ENCODE measurements at places on chromosomes 2 and 18. TPM values are rescaled to one million over a fixed set of nuclear protein-coding genes. Genes with fewer than 3 reads are reported as not detected.
A peak's percentile ranks its signal among the peaks of the same experiment; 100 is the strongest.

DNA sequence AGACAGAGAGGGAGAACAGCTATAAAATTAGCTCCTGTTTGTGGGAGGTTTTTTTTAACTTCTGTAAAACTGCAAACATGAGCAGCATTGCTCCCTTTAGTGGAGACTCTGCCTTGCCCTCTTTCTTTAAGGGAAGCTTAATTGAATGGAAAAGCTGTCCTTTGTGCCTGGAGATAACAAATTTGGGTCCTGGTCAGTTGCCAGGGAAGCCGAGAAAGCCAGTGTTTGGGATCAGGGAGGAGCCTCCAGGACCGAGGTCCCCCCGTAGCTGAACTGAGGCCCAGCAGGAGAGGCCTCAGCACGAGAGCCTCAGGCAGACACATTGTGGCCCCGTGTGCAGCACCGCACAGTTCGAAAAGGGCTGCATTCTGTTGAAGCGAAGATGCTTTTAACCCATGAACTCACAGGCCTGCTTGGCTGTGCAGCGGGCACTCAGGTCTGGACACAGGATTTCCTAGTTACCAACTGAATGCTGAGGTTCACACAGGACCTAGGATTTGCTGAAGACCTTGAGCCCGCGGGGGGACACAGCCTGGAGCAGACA, 369.7 kb downstream of the DCDC2C start:
- no peaks in the 10 kb centered on the region for H3K27me3 ChIP-seq
- no peak for DNase-seq
- no peaks in the 10 kb centered on the region for H3K4me1 ChIP-seq

DNA sequence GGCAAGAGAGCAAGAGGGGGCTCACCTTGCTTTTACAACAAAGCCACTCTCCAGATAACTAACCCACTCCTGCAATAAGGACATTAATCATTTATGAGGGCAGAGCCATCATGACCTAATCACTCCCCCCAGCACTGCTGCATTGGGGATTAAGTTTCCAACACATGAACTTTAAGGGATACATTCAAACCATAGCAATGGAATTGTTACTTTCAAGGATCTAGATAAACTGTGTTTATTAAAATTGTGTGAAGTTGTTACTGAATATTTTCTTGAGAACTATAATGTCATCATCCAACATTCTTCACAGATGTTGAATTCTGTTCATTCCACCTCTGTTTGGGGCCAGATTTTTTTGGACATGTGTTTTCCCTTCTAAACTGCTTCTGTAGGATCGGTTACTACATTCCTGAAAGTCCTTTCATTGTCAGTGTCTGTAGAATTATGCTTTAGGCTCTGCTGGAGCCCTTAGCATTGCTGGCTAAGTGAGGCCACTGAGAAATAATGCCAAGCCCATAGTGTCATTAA, 50.4 kb downstream of the SPATS2L start:
- H3K27ac ChIP-seq = peak overlapping the region; percentile 32
- H3K27me3 ChIP-seq = no peaks in the 10 kb centered on the region
- DNase-seq = peak; percentile 75
- peaks cover 21% of the 10 kb centered on the region for H3K4me1 ChIP-seq
- no peak overlapping the region for H3K4me3 ChIP-seq

GRCh38 chr2:206480161-206480560, 36.8 kb downstream of the ADAM23 start:
- H3K27me3 ChIP-seq = no peaks in the 10 kb centered on the region
- H3K4me1 ChIP-seq = no peaks in the 10 kb centered on the region
- DNase-seq = peak; percentile 23
- no peak overlapping the region for H3K27ac ChIP-seq
- H3K4me3 ChIP-seq = no peak overlapping the region

DNA sequence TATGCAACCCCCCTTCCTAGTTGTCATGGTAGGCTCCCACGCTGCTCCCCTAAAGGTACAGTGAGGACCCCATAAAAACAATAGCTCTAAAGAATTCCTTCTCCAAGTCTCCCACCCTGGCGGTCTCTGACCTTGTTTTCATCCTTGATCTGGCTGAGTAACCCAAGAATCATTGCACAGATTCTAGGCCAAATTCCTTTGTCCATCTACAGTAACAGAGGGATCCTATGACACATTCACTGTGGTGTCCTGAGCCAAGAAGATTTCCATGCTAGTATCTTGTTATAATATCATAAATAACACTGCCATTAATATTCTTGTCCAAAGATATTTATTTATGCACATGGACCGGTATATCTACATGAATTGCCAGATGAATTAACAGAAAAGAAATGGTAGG, 240.2 kb downstream of the CYP26B1 start:
- no peak overlapping the region for H3K27ac ChIP-seq
- DNase-seq = no peak
- no peak overlapping the region for H3K4me3 ChIP-seq
- no peaks in the 10 kb centered on the region for H3K4me1 ChIP-seq

GRCh38 chr2:111140815-111141214, 20.1 kb downstream of the BCL2L11 start:
- no peak for DNase-seq
- H3K27ac ChIP-seq = no peak overlapping the region
- peaks cover 6% of the 10 kb centered on the region for H3K4me1 ChIP-seq
- no peak overlapping the region for H3K4me3 ChIP-seq
- no peaks in the 10 kb centered on the region for H3K36me3 ChIP-seq
- peaks cover 2% of the 10 kb centered on the region for H3K27me3 ChIP-seq

GRCh38 chr2:188524519-188525113, 232.9 kb downstream of the GULP1 start:
- peak; percentile 23 for DNase-seq
- no peaks in the 10 kb centered on the region for H3K36me3 ChIP-seq
- peaks cover 3% of the 10 kb centered on the region for H3K4me1 ChIP-seq
- no peaks in the 10 kb centered on the region for H3K27me3 ChIP-seq
- H3K27ac ChIP-seq = no peak overlapping the region

- H3K36me3 ChIP-seq = no peaks in the 10 kb centered on the region
- H3K4me3 ChIP-seq = no peak overlapping the region
- DNase-seq = no peak
- peaks cover 28% of the 10 kb centered on the region for H3K4me1 ChIP-seq
- no peak overlapping the region for H3K27ac ChIP-seq
Observed at GRCh38 chr2:217334561-217334960, 474.7 kb upstream of the TNP1 start.

DNA sequence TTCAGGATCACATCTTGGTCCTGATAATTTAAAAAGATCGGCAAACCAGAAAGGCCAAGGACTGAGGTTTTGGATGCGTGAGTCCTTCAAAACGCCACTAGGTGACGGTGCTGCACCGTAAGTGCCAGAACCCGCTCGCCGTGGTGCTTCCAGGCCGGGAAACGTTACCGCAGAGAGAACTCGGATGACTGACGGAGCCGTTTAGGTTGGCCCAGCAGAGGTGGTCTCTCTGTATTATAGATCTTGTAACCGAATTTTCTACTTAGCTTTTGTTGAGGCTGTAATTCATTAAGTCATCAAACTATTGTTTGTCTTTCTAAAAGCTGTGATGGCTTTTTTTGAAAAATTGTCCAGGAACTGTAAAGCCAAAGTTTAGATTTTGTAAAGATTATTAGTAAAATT, 39.8 kb upstream of the ADCYAP1 start:
- H3K4me3 ChIP-seq = no peak overlapping the region
- peaks cover 4% of the 10 kb centered on the region for H3K4me1 ChIP-seq
- no peak overlapping the region for H3K27ac ChIP-seq

DNA sequence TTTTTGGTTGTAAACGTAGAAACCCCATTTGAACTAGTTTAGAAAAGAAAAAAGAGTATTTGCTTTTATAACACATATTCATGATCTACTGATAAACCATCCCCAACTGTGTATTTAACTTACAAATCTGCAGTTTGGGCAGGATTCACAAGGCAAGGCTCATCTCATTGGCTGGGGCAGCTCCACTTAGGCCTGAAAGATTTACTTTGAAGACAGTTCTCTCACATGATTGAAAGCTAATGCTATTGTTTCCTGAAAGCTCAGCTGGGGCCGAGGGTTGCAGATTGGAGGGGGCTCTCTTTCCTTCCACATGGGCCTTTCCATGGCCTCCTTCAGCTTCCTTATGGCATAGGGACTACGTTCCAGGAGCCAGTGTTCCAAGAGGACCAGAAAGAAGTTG, 47.4 kb downstream of the ARHGAP15 start:
- H3K36me3 ChIP-seq = no peaks in the 10 kb centered on the region
- H3K27me3 ChIP-seq = no peaks in the 10 kb centered on the region
- no peak overlapping the region for H3K4me3 ChIP-seq
- DNase-seq = no peak
- H3K4me1 ChIP-seq = no peaks in the 10 kb centered on the region

DNA sequence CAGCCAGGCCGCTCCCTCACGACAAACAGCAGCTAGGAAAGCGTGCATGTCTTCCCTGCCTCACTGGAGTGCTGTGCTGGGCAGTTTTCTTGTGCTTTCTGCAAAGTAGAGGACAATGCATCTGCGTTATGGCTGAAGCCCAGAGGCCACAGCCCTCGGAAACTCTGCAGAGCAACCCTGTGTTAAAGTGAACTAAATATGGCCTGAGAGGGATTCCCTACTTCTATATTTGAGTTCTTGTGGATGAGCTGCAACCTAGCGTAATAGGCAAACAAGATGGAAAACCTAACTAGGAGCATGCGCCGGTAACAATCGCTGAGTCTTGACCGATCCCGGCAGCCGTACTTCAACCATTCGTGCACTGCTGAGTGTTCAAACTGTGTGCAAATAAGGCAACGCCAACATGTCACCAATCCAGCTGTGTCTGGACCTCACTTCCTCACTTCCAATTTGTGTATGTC, 471.9 kb upstream of the HS6ST1 start:
- no peak overlapping the region for H3K4me3 ChIP-seq
- no peaks in the 10 kb centered on the region for H3K36me3 ChIP-seq
- no peak overlapping the region for H3K27ac ChIP-seq
- H3K4me1 ChIP-seq = peaks cover 2% of the 10 kb centered on the region

- no peaks in the 10 kb centered on the region for H3K4me1 ChIP-seq
- no peak overlapping the region for H3K4me3 ChIP-seq
- peaks cover 15% of the 10 kb centered on the region for H3K27me3 ChIP-seq
- H3K36me3 ChIP-seq = no peaks in the 10 kb centered on the region
- H3K27ac ChIP-seq = no peak overlapping the region
- DNase-seq = no peak
Observed at GRCh38 chr18:9994026-9994570, 80.3 kb downstream of the VAPA start.

DNA sequence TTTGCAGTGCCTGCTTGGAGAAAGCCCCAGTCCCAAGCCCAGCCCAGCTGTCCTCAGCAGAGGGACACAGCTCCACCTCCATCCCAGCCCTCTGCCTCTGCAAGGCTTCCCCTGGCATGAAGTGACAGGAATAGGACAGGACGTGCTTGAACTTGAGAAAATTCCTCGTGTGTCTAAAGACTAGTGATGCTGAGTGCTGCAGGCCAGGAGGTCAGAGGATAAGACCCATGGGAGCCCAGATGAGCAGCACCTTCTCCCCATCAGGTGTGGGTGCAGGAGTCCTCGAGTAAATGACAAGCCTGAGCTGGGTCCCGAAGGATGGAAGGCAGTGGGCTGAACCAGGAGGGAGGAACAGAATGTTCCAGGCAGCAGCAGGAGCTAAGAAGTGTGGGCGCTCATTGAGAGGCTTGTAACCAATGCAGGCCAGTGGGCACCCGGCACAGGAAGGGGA, 67.8 kb upstream of the UXS1 start:
- no peak overlapping the region for H3K27ac ChIP-seq
- no peak overlapping the region for H3K4me3 ChIP-seq
- DNase-seq = no peak
- H3K4me1 ChIP-seq = no peaks in the 10 kb centered on the region
- no peaks in the 10 kb centered on the region for H3K27me3 ChIP-seq

GRCh38 chr2:85042330-85042729, 71.4 kb downstream of the KCMF1 start:
- H3K36me3 ChIP-seq = peaks cover 28% of the 10 kb centered on the region
- peaks cover 6% of the 10 kb centered on the region for H3K4me1 ChIP-seq
- H3K27me3 ChIP-seq = no peaks in the 10 kb centered on the region

DNA sequence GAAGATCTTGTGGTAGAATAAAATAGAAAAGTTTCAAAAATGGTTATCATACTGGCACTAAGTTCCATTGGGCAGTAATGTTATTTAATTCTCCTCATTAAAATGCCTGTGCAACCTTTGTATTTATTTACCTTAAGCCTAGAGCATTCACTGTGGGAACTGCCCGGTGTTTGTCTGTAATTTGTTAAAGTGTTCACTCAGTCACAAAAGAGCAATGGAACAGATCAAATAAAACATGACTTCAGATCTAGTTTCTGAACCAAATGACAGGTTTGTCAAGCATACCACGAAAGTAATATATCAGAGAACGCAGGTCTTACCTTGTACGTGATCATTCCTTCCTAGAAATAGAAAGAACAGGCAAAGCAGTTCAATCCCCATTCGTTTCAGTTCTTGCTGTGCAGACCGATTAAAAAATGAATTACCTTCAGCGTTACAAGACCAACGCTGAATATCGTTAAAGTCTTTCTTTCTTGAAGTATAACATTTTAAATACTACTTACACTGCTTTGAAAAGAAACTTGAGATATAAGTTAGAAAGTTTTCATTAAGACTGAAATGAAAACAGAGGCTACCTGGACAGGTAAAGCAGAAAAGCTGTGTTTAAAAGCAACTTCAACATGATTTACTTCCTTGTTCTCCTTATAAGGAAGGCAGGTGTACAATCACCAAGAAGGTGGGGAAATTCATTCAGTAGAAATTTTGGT, at the start of gene ITGB6:
TSS of gene ITGB6 (minus strand) at position 590 of the 707 bp plus-strand sequence. CDS start at position 381, 209 bp downstream.
- H3K27ac ChIP-seq = no peak within 1 kb of the TSS
- H3K4me3 ChIP-seq = no peak within 1 kb of the TSS
- H3K27me3 ChIP-seq = no peaks in the 10 kb centered on the region
- H3K4me1 ChIP-seq = peaks cover 4% of the 10 kb centered on the region
- DNase-seq = no peak
- no peaks in the 10 kb centered on the region for H3K36me3 ChIP-seq

DNA sequence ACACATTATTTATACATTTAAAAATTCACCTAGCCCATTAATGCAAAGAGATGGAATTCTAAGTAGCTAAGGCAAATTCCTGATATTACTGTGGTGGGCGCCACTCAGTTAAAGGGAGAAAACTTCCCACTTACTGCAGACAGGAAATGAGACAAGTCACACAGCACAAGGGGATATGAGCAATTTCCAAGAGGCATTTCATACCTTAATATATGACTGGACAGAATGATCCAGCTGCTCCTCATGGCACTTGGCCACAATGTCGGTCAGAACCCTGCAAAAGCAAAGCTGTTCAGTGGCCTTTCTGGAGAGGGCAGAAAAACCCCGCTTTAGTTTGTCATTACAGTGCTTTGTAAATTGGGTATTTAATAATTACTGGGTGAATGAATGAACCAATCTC, 121.4 kb upstream of the CCDC195 start:
- peaks cover 22% of the 10 kb centered on the region for H3K36me3 ChIP-seq
- H3K4me3 ChIP-seq = no peak overlapping the region
- H3K27me3 ChIP-seq = no peaks in the 10 kb centered on the region
- peak; percentile 94 for DNase-seq
- peaks cover 14% of the 10 kb centered on the region for H3K4me1 ChIP-seq

- H3K36me3 ChIP-seq = no peaks in the 10 kb centered on the region
- no peak overlapping the region for H3K27ac ChIP-seq
- no peak overlapping the region for H3K4me3 ChIP-seq
- no peak for DNase-seq
- H3K27me3 ChIP-seq = no peaks in the 10 kb centered on the region
Observed at GRCh38 chr2:137508739-137509384, 455.4 kb upstream of the HNMT start.

- peaks cover 38% of the 10 kb centered on the region for H3K4me1 ChIP-seq
- H3K36me3 ChIP-seq = no peaks in the 10 kb centered on the region
- peak; percentile 81 for DNase-seq
- peak overlapping the region; percentile 57 for H3K4me3 ChIP-seq
- no peaks in the 10 kb centered on the region for H3K27me3 ChIP-seq
Observed at GRCh38 chr2:135820003-135820618, 16.9 kb downstream of the LCT start.

Gene CRACDL
- 5.7 TPM for total RNA-seq

Gene CD207
- not detected for total RNA-seq

Gene COL3A1
- 458 TPM for total RNA-seq

Gene CFC1
- total RNA-seq = not detected

Gene DHRS9
- not detected for total RNA-seq

Gene TUBA3E
- total RNA-seq = not detected

Gene SERPINB4
- total RNA-seq = not detected

Gene MERTK
- 5.1 TPM for total RNA-seq
